Adipose tissue (tissue), 3 donors: ENCODE measurements at places on chromosomes 16 and 17. TPM values are rescaled to one million over a fixed set of nuclear protein-coding genes. Genes with fewer than 3 reads are reported as not detected.

Gene XYLT1
- 10.1 TPM for polyA plus RNA-seq

Gene CNTNAP4
- not detected for polyA plus RNA-seq

Gene NUPR1
- polyA plus RNA-seq: 157 TPM

Gene KRTAP4-3
- not detected for polyA plus RNA-seq

Gene KRTAP1-5
- 0.07 TPM for polyA plus RNA-seq

Gene GID4
- 4.8 TPM for polyA plus RNA-seq

Gene SOX8
- 1.3 TPM for polyA plus RNA-seq

Gene GDPD1
- polyA plus RNA-seq: 0.46 TPM

Gene TVP23A
- polyA plus RNA-seq: 0.56 TPM

Gene GRAPL
- polyA plus RNA-seq: 1.5 TPM
